ENCODE measurements at places on chromosomes 5 and 9.
A peak's percentile ranks its signal among the peaks of the same experiment; 100 is the strongest.

- DNase-seq, result no peak
Observed at GRCh38 chr5:122102825-122103224, 24.8 kb upstream of the LOX start.

GRCh38 chr5:91443023-91443422 is 59.9 kb upstream of the ARRDC3 start:
- no peak for DNase-seq

DNA sequence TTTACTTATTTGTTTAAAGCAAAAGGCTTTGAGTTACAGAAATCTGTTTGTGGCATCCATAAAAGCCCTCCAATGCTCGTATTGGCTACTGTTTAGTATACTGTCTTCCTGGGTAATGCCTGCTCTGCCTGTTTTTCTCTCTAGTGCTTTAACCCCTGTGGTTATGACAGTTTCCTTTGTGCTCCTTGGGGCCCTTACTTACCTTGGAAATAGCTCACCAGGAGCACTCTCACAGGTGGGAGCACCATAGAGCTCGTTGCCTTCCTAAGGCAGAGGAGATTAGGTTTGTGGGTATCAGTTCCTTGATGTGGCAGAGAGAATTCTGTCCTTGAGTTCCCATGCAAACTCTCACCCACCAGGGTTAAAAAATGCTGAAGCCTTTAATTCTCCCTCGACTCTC is 242.8 kb downstream of the CDH18 start:
- no peak for DNase-seq

- DNase-seq, result no peak
Observed at GRCh38 chr5:31300501-31300900, 107.0 kb downstream of the CDH6 start.

DNA sequence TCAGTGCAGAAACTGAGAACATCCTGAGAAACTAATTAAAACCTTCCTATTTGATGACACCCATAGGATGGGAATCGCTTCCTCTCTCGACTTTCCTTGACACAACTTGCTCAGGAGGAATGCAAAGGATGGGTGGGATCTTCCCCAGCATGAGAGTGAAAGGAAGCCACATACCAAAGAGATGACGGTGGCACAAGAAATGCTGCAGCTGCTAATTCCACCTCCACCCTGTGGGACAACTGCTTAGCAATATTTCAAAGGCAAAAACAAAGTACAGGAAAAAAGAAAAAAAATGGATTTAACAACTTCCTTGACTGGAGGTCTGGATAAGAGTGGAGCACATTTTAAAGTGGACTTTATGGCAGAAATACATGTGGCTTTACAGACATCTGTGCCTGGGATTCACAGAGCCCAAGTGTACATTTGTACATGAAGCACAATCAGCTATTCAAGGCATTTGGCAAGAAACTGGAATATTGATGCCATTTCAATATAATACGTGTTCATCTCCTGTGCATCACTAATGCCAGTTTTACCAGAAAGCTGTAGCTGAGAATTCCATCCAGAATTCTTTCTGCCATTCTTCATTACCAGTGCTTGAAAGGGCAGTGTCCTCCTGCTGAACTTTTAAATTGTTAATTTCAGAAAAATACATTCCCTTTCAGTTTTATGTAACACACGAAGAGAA is 359.2 kb upstream of the ACTBL2 start:
- DNase-seq, result no peak

- DNase-seq, result no peak
Observed at GRCh38 chr5:9362600-9362999, 183.3 kb downstream of the SEMA5A start.

- DNase-seq, result no peak
Observed at GRCh38 chr5:38115318-38115827, 143.0 kb upstream of the EGFLAM start.

- DNase-seq, result no peak
Observed at GRCh38 chr5:124628721-124629596, 117.5 kb downstream of the ZNF608 start.

DNA sequence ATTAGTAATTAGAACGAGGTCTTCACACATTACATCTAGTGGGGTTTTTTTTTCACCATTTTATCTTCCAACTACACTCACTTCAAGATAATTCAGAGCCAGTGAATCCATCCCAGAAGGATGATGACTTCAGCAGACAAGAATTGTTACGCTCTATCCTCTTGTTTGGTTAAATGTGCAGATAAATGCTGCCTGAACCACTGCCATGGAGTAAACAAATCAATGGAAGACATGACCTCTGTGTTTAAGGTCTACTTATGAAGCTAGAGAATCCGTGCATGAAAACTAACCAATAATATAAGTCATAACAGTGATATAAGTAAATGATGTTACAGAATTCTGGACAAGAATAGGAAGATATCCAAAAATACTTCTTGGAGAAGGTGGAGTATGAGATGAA is 602.6 kb downstream of the TLR4 start:
- DNase-seq, result no peak

DNA sequence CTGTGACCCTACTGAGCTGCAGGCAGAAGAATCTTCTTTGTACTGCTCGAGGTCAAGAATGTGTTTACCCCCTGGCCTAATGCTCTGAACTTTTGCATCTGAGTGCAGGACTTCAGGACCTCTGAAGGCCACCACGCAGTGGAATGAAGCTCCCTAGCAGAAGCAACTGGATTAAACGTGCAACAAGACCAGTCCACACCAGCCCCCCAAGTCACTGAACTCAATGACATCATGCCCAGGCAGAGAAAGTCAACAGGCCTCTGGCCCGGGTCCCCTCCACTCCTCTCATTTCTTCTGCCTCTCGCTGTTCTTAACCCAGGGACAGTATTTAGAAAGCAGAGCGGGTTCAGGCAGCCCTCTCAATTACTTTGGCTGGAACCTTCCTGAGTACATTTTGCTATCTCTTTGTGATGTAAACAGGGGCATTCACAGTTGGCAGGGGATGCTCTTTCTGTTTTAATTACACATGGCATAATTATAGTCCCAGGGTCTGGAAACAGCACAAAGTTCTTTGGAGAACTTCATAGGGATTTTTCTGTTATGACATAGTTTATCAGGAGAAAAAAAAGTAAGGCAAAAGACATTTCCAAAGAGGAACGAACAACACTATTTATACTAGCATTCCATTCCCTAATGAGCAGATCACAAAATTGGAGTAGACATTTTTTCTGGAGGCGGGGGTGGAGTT is 108.2 kb upstream of the SPATA31D4 start:
- DNase-seq, result no peak

DNA sequence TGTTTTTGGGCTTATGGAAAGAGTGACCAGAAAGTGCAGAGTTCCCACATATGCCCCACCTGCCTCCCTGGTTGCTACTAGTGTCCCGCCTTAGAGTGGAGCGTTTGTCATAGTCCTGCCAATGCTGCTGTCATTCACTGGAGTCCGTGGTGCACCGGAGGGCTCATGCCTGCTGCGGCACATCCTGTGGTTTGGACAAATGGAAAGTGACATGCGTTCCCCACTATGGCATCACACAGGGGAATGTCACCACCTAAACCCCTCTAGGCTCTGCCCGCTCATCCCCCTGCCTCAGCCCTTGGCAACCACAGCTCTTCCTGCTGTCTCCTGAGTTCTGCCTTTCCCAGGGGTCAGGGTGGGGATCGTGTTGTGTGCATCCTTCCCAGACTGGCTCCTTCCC is 29.2 kb downstream of the IRX4 start:
- DNase-seq, result no peak

GRCh38 chr5:138351517-138351916 is 968 bp upstream of the KDM3B start:
- DNase-seq, result no peak

- DNase-seq, result no peak
Observed at GRCh38 chr5:64505769-64506566, at the start of gene RGS7BP. Gene RGS7BP, plus strand, starts transcription at chr5:64506015. Its CDS starts 610 bp downstream, at chr5:64506625.

DNA sequence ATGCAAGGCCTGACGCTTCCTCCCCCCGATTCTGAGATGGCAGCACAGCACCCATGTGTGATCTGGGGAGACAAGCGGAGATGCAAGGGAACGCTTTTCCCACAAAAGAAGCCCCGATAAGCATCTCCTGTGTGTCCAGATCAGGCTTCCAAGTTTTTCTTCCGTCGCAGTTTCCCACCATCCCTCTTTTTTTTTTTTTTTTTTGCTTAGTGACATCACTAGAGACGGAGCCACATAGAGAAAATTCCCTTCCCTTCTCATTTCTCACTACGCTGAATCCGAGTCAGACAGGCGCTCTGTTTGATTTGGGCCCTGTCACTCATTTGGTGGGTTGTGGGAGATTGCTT is 160.9 kb downstream of the HSD17B3 start:
- DNase-seq, result no peak

GRCh38 chr9:136690104-136690805 is 3.0 kb upstream of the AGPAT2 start:
- DNase-seq, result no peak

DNA sequence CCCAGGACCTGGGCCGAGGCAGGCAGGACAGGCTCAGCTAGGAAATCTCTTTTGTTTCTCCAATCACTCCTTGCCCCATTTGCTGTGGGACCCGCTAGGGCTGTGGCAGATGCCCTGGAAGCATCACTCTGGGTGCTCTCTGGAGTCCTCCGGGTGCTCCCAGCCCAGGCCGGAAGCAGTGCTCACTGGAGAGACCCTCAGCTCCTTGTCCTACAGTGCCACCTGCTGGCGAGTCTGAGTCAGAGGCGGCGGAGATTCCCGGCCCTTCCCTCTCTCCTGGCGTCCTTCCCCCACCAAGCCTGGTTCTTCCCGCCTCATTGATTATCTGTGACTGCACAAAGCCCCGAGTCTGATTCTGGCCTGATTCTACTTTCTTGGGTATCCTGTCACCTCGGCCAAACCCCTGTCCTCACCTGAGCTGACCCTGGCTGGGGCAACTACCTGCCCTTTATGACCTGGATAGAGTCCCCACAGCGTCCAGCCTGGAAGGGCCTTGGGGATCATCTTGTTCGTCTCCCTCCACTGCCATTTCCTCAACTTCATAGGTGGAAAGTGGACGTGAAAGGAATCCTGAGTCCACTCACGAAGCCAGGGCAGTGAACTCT is 7.3 kb upstream of the BARHL1 start:
- peak; percentile 79 for DNase-seq

DNA sequence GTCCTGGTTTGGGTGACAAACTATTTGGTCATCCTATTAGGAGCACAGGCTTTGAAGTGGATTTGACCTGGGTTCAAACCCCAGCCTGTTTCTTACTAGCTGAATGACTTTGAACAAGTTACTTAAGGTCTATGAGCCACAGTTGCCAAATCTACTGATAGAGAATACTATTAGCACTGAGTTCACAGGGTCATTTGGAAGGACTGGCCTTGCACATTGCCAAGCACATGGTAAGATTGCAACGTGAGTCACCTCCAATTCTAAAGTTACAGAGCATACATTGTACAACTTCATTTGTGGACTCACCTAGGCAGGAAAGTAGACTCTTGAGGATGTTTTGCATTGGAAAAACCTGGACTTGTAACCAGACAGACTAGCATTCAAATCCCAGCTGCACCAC is 38.9 kb downstream of the MFAP3 start:
- no peak for DNase-seq

DNA sequence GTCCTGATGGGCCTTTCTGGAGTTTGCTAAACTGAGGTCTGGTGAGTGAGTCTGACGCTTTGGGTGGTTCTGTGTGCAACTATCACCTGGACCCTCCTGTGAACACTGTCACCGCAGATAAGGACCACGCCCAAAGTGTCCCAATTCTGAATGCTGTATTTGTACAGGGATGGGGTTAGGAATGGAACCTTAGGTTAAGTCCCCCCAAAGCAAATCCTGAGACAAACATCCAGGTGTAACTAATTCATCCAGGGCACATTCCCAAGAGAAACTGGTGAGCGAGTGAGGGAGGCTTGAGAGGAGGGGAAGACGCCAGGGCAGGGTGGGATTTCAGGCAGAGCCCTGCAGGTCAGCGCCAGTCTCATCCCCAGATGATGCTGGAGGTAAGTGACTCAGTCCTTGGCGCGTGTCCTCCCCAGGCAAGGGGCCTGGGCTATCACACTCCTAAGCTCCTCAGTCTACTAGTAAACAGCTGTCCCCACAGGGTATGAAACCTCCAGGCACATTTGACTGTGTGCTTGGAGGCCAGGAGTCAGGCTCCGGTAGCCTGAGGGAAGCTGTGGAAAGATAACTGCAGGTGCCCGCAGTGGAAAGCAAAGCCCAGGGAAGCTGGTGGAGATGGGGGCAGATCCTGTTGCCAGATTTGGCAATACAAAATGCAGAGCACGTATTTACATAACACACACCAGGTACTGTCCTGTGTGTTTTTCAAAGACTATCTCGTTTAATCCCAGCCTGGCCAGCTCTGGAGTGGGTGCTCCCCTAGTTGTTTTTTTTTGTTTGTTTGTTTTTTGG is 66.7 kb downstream of the IL6ST start:
- DNase-seq, result no peak

- no peak for DNase-seq
Observed at GRCh38 chr9:106829666-106830408, 33.1 kb upstream of the ZNF462 start.

GRCh38 chr9:127926906-127927200 is 3.7 kb downstream of the PIP5KL1 start:
- no peak for DNase-seq

DNA sequence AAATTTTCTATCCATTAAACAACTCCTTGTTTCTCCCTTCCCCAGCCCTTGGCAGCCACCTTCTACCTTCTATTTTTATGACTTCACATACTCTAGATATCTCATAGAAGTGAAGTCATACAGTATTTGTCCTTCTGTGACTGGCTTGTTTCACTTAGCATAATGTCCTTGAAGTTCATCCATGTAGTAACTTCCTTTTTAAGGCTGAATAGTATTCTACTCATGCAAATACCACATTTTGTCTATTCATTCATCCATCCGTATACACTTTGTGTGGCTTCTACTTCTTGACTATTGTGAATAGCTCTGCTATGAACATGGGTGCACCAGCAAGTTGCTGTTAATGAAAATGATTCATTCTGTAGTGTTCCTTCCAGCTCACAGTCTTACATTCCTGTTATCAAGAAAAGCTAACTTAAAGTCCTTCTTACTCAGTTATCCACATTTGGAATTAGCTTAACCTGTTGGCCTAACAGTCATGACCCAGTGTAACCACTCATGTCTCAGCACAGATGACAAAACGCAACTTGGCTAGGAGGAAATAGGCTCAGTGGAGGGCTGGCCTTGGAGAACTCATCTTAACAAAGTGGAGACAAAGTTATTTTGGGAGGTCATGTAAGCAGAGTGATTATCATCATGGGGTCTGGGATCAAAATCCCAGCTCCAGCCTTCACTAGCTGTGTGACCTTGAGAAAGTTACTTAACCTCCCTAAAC is 129.7 kb upstream of the MAP3K1 start:
- peak; percentile 54 for DNase-seq
